ENCODE measurements at places on chromosomes 5 and 9.

DNA sequence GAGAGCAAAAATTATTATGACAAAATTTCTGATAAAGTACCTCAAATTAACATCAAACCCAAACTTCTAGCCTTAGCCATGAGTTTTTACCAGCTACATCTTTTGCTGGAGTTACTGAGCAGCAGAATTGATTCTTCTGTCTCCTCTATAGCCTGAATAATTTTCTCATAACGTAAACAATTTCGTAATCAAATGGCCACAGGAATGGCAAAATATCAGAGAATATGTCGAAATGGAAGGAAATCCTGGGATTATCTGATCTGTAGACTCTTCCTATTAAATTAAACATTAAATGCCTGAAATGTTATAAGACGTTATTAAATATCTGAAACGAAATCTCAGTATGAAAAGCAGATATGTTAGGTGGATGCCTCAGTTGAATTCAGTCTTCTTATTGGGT, 41.1 kb downstream of the LURAP1L start:
- no peak for DNase-seq

DNA sequence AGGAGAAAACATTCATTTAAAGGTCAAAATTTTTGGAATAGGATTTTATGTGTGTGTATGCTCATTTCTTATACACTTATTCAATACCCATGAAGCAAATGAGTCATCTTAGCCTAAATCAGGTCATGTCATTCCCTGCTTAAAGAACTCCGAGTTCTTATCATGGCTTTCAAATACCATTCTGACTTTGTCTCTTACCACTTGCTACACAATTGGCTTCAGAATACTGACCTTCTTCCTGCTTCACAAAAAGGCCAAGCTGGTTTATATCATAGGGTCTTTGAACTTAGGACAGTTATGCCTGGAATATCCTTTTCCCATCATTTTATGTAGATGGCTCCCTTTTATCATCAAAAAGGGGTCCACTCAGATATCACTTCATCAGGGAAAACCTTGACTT, 652.2 kb upstream of the WWC1 start:
- DNase-seq: no peak

GRCh38 chr5:119750887-119751733, 121.8 kb downstream of the FAM170A start:
- no peak for DNase-seq

DNA sequence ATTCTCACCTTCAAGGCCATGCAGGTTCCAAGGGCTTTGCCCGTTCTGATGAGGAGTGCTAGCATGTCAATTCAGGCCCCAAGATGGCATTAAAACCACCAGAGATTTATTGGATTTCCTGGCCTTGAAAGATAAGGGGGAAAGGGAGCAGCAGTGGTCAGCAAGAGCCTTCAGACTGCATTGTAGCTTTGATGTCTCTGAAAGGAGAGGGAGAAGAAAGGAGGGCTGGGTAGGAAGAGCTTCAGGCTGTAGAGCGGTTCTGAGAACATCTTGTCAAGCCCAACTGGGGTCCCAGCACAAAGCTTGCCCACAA, 41.8 kb upstream of the FGF1 start:
- DNase-seq: no peak

- no peak for DNase-seq
These were observed 83.3 kb upstream of the SLC30A5 start for GRCh38 chr5:69010476-69010875.

DNA sequence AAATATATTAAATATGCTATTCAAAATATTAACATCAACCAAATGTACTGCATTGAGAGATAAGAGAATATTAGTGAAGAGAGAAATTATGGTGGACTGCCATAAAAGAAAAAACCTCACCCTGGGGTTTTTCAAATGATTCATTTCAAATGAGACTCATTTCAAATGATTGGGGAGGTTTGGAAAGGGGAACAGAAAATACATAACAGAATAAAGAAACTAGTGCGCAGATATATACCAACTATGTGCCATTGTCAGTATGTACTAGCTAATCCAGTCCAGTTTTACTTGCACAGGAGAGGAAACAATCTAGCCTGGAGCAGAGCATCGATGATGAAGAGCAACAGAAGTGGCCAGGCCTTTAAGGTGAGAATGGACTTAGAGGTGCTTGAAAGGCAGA, 651.6 kb upstream of the RORB start:
- DNase-seq: no peak

- peak; percentile 55 for DNase-seq
These were observed 255.9 kb downstream of the SAXO1 start for GRCh38 chr9:18776836-18777820.

- no peak for DNase-seq
These were observed 234.5 kb downstream of the EFNA5 start for GRCh38 chr5:107436201-107436600.

GRCh38 chr5:131221888-131222287, 42.0 kb upstream of the CDC42SE2 start:
- no peak for DNase-seq

DNA sequence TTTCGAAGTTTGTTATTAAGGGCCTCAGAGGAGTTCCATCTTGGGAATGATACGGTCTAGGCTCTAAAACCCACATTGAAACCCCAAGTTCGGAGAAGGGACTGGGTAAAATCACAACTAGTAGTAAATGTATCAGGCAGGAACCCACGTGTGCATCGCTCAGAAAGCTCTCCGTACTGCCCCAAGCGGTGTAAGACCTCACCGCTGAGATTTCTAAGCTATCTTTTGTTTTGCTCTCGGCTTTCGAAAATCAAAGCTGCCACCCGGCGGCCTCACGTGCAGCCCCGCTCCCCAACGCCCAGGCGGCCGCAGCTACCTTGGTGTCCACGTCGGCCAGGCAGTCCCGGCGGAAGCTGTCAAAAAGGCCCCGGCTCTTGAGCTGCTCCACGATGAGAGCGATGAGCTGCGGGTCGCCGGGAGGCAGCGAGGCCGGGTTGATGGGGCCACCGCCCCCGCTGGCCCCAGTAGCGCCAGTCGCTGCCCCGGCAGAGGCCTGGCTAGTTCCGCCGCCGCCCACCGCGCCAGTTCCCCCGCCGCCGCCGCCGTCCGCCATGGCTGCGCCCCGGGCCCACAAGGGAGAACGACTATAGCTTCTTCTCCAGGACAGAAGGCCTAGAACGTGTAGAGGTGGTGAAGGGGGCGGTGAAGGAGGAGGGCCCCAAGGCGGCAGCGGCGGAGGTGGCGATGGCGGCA, 420 bp downstream of the BOD1 start:
- DNase-seq: peak; percentile 78

GRCh38 chr5:80055491-80056170, 20.5 kb downstream of the THBS4 start:
- peak; percentile 81 for DNase-seq

DNA sequence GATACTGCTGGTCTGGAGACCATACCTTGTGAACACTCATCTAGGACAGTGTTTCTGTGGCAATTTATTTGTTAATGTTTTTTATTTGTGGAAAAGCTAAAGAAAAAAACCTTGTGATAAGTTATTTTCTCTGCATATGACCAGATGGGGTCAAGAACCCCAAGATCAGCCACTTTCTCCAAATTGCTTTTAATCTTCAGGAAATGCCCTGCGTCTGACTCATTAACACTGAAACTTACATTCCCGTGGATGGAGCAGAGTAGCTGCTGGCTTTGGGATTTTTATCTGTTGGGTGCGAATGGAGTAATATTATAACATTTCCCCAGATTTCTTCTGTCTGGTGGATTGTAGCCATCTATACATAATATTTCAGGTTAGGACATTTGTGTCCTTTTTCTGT, 444.5 kb downstream of the SH3GL2 start:
- no peak for DNase-seq

- no peak for DNase-seq
These were observed 48.6 kb downstream of the AMBP start for GRCh38 chr9:114029311-114030170.

- DNase-seq: no peak
These were observed 2.1 kb downstream of the QRFP start for GRCh38 chr9:130894546-130894945.

DNA sequence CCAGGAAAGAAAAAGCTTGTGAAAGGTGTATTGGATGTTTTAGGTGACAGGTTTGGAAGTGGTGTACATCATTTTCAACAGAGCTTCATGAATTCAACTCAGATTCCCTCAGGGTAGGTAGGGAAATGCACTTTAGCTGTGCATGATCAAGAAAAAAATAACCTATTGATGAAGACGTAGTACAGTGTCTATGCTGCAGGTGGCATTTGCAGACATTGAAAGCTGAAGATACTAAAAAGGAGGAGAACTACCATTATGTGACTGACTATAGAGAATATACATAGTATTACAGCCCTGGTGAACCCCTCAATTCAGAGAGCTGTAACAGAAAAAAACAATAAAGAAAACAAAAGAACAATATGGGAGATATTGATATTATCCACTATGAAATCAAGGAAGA, 2344.7 kb upstream of the ACO1 start:
- no peak for DNase-seq

GRCh38 chr5:17065458-17065857, 129.4 kb upstream of the MYO10 start:
- DNase-seq: no peak

DNA sequence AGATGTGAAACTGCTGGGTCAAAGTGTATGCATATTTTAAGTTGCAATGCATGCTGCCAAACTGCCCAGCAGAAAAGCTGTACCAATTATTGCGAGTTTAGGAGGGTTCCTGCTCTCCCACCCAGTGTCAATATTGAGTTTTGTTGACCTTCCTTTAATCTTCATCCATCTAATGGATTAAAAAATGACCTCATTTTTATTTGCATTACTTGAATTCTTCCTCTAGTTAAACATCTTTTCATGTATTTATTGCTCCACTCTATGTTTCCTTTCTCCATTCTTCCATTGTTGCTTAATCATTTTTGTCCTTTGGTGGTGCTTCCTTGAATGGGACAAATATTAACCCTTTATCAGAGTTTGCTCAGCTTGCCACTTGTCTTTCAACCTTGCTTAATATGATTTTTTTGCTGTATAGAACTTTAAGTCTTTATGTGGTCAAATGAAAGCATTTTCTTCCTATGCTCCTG, 32.4 kb downstream of the TLE1 start:
- no peak for DNase-seq
